ENCODE measurements at places on chromosomes 13 and 19.

- no peak for DNase-seq
Observed at GRCh38 chr13:65856431-65856830, 1373.7 kb downstream of the PCDH9 start.

DNA sequence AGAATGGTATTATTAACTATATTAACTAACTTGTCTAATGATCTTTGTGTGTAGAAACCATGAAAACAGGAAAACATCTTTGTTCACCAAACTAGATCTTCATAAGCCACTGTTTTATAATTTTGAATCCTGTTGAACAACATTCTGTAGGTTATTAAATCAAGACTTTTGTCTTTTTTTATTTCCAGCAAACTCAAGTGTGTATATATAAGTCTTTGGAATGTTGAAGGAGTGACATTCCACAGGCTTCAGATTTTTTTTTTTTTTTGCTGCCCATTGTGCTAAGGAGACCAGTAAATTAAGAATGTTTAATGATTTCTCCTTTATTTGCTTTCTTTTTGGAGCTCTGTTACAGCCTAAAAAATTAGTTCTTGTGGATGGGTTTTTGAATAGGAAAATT lies 89.6 kb downstream of the LMO7 start:
- no peak for DNase-seq

DNA sequence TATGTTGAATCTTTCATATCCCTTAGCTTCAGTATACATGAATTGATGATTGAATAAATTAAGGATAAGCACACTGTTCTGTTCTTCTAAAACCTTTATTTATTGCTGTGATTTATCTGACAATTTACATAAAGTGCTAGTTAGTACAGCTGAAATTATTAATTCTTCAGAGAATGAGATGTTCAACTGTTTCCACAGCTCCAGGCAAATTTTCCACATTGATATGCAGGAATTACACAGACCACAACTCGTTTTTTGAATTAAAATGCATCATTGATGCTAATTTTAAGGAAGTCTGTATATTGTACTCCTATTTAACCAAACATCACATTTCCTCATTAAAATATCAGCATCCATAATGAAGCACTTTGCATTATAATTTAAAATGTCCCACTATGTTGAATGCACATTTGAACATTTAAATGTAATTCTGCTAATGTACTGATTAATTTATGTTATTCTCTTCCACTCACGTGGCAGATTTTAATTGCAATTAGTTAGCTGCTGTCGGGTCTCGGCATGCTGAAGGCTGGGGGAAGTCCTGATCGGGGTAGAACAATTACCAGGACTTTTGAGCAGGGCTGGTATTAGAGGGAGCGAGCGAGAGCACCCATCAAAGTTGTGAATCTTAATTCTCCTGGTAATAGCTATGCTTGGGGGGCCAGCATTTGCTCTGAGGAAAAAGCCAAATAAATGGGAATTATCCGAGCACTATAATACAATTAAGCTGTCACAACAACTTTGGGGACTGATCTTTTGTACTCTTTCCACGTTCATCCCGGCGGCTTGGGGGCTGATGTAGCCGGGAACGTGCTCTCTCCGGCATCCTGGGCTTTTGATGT lies 136.7 kb upstream of the TMTC4 start:
- no peak for DNase-seq

DNA sequence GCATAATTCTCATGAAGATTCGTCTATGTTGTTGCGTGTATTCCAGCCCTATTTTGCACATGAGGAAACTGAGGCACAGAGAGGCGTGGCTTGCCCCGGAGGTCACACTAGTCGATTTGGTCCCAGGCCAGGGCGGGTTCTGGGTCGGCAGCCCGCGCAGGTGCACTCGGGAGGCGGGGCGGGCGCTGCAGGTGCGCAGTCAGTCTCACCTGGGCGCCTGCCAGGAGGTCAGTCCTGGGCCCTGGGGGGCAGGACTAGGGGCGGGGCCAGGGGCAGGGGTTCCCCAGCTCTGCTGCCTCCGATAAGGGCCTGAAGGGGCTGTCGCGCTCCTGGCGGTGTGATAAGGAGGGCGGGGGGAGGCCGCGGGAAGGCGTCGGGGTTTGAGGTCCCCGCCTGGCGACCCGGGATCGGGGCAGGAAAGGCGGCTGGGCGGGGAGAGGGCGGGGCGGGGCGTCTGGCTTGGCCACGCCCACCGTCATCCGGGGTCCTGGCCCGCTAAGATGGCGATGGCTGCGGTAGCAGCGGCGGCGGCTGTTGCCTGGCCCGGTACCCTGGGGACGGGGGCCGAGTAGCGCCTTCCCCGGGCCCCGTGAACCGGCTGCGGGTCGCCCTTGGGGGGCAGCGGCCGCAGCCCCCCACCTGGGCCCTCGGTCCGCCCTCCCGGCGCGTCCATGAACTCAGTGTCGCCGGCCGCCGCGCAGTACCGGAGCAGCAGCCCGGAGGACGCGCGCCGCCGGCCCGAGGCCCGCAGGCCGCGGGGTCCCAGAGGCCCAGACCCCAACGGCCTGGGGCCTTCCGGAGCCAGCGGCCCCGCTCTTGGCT lies at the start of gene ATG4D:
ATG4D (plus strand) TSS at position 485 of the 822 bp plus-strand sequence; CDS start at position 672, 187 bp downstream.
- DNase-seq, result peak; percentile 78

GRCh38 chr13:48532256-48532505 lies 699 bp downstream of the RCBTB2 start:
- no peak for DNase-seq

- no peak for DNase-seq
Observed at GRCh38 chr19:5949792-5950305, 28.1 kb downstream of the RANBP3 start.

DNA sequence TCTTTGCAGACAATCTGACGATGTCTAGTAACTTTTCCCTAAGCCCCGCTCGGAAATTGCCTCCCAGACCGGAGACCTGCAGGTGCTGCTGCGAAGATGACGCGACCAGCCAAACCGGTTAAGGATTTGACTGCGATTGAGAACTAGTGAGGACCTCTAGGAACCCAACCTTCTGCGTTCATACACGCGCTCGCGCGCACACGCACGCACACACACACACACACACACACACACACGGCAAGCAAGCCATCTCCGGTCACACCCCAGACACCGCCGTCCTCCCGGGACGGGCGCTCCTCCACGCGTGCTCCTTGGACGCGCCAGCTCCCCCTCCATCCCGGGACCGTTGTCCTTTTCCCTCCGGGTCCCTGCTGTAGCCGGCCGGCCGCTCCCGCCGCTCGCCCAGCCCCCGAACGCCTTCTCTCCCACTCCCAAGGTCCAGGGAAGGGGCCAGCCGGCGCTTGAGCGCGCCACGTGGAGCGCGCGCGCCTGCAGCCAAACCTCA lies 1.2 kb downstream of the TBC1D4 start:
- peak; percentile 10 for DNase-seq

DNA sequence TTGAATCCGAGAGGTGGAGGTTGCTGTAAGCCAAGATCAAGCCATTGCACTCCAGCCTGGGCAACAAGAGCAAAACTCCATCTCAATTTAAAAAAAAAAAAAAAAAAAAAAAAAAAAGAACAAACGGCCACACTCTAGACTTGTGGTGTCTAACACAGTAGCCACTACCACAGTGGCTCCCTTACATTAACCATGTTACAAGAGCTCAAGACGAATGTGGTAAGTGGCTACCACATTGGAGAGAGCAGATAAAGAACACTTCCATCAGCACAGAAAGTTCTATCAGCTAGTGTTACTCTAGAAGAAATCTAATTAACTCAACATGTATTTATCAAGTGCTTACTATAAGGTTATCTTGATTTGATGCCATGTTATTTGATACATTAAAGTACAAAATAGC lies 11.5 kb downstream of the XPO4 start:
- DNase-seq, result no peak

GRCh38 chr13:105530468-105530867 lies 1005.0 kb downstream of the EFNB2 start:
- DNase-seq, result no peak

- DNase-seq, result no peak
Observed at GRCh38 chr13:109836629-109837607, 50.5 kb upstream of the IRS2 start.

- no peak for DNase-seq
Observed at GRCh38 chr13:94119360-94119936, 360.0 kb downstream of the DCT start.

DNA sequence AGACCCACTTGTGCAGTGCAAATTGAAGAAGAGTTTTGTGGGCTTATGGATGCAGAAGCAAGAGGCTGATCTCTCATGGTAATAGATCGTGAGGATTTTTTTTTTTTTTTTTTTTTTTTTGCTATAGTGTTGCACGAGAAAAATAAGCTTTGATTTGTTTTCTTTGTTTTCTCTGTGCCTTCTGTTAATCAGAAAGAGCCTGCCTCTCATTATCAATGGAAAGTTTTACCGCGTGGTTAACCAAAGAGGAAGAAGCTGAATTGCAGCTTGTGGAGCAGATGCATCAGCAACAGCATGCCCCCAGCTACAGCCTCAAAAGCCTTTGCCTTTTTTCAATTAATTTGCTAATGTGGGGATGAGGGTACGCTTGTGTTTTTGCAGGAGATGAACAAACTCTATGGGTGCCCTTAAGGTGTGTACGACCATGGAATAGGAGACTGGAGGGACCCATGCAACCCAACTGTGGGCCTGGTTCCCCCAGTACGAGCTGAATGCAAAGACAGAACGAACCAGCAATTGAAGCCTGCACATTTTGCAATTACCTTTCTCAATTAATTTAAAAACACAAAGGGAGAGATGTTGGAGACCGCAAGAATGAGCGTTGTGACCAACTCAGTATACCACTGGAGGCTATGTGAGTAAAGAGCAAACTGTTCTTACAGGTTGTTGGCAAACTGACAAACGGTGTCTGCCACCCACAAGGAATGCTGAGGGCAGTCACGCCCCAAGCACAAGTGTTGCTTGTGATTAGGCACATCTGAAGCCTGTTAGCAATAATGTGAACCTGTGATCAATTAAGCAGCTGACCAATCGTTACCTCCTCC lies 58.6 kb upstream of the SPRY2 start:
- DNase-seq, result peak; percentile 44

- DNase-seq, result no peak
Observed at GRCh38 chr19:28519952-28520861, 692.7 kb downstream of the UQCRFS1 start.

DNA sequence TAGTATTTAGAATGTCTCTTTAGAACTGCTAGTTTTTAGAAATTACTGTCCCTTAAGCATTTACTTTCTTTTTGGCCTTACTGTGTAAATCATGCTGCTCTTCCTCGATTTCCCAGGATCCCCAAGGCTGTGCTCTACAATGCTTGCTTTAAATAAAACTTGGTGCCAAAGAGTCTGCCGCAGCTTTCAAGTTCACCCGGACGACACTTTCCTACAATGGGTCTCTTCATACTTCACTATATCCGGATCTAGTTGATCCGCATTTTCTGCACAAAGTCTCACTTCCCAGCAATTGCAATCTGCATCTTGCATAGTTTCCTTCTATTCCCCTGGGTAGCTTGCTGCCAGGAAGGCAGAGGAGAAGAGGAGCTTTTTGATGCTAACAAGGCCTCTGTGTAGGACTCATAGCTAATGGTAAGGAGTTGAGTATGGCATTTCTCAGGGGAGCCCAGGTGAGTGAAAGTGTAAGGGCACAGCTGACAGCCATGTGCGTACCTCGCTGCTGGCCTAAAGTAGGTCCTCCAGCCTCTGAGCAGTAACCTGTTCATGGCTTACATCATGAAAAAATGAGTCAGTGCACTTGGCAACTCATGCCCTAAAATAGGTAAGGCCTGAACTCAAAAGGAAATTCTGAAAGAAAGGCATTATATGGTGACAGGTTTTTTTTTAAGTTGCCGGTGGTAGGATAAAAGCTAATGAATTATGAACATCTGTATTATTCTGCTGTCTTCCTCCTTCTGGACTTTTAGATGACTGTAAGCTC lies 101.6 kb downstream of the ENOX1 start:
- no peak for DNase-seq

DNA sequence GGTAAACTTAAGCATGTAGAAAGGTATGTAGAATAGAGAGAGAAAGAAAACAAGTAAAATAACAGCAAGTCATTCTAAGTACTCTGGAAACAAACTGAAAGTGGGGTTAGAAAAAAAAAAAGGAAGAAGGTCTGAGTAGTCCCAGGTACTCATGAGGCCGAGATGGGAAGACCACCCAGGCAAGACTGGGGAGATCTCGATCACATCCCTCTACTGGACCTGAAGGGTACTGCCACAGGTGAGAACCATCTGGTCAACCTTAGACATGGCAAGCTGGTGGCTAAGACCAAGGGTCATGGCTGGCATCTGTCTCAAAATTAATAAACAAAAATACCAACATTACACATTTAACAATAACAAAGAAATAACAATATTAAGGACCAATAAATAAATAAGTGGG lies 36.3 kb upstream of the ZNF724 start:
- no peak for DNase-seq

DNA sequence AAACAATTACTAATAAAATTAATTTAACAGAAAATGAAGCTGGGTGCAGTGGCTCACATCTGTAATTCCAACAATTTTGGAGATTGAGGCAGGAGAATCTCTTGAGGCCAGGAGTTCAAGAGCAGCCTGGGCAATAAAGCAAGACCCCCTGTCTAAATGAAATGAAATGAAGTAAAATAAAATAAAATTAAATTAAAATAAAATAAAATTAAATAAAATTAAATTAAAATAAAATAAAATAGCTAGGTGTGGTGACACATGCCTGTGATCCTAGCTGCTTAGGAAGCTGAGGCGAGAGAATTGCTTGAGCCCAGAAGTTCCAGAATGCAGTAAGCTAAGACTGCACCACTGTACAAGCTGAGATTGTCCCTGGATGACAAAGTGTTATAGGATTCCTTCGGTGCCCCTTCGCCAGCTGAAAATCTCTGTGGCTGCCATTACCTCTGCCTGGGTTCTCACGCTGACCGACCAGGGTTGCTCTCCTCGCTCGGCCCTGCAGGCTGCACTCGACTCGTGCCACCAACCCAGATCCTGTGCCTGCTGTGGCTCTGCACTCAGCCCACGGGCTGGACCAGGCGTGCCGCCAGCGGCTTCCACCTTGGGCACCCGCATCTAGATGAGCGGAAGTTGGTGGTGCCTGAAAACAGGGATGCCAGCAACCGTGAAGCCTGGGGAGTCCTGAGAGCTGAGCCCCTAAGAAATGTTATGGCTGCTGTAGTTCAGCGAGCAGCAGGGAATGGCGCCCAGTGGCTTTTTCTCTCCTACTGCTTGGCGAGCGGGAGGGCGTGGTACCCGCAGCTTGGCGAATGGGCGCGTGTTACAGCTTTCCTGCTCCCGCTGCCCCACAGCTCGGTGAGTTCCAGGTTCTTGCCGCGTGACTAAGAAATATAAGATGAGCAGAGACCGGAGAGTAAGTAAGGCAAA lies 539.2 kb upstream of the PCDH9 start:
- DNase-seq, result no peak

DNA sequence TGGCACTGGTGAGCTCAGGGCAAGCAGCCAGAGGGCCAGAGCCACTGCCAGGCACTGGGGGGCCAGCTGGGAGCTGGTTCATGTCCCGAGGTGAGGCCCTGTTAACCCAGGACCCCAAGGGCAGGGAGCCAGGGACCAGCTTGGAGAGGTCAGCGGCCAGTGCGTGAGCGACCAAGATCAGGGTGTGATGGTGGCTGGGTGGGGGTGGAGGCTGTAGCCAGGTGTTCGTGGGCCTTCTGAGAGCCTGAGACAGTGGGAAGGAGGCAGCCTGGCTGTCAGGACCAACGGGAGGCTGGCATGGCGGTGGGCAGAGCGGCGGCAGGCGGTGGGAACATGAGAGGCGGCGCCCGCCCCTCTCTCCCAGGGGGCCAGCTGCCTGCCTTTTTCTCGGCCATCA lies 8.1 kb upstream of the KPTN start:
- DNase-seq, result no peak

- DNase-seq, result no peak
Observed at GRCh38 chr13:45015300-45015699, 26.0 kb downstream of the GPALPP1 start.

- peak; percentile 5 for DNase-seq
Observed at GRCh38 chr13:32737111-32737571, 150.9 kb downstream of the PDS5B start.
